ENCODE measurements at places on chromosomes 16 and 17.
A peak's percentile ranks its signal among the peaks of the same experiment; 100 is the strongest.

DNA sequence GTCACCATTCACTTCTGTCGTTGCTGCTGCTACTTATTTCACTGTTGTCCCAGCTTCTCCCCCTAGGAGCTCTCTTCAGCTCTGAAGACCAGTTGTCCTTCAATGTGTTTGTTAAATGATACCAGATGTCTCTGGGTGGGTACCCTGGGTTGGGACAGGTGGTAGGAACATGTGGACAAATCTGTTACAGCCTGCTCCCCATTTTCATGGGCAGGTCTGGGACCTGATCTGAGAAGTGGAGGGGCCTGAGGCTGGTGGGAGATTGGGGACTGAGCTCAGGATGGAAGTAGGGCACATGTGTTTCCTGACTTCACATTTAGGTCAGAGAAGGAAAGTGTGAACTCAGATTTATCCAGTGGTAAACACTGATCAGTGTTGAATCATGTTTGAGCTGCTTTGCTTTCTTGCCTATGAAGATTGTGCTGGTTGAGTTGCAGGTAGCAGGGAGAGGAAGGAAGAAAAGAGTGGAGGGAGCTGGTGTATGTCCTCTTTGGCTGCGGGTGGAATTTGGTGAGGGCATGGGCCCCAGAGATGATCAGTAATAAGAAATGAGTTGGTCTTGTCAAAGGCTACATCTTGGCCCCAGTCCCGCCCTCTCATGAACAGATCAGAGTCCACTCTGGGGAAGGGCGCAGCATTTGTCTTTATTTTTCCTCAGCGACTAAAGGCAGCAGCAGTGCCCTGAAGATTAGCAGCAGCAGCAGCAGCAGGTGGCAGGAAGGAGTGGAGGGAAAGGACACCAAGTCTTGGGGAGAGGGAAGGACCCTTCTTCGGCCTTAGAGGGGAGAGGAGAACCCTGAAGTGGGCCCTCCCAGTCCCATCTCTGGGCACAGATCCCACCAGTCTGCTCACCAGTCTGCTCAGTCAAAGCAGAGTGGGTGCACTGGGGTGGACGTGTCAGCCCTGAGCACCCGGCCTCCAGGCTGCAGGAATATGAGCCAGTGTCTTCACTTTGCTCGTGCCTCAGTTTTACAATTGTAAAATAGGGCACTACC, 6.1 kb upstream of the EFTUD2 start:
- no peak for DNase-seq

DNA sequence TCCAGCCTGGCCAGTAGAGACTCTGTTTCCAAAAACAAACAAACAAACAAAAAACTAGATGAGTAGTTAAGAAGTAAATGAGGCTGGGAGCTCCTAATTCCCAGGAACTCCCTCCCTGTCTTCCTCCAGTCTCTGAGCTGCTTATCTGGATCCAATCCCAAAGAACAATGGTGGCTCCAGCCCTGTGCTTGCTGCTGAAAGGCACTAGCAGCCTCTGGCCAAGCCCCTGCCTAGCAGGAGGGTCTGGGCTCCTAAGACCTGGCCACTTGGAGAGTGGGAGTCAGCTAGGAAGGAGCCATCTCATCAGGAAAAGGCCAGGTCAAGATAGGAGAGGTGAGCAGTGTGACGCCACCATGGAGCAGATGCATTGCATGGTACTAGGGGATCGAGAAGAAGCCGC, 14.3 kb upstream of the SLC35B1 start:
- no peak for DNase-seq

GRCh38 chr16:85507342-85507741, 105.8 kb upstream of the GSE1 start:
- no peak for DNase-seq

DNA sequence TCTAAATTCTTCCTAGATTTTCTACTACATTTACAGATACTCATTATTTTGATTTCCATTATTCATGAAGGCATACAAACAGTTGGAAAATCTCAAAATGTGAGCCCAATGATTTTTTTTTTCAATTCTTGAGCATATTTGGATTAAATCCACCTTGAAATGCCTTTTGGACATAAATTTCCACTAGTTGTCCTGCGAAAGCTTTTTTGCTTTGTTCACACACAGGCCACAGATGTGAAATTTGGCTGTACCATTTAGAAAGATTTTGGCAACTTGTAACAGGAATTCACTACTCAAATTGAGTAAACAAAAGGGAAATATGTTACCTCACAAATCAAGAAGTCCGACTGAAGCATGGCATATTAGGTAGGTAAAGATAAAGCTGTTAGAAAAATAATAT, 1631.0 kb downstream of the CDH8 start:
- DNase-seq, result no peak

- no peak for DNase-seq
Measured at GRCh38 chr16:49019081-49019633, 262.5 kb downstream of the CBLN1 start.

- DNase-seq, result peak; percentile 83
Measured at GRCh38 chr17:78168242-78168902, at the start of gene SYNGR2. Gene SYNGR2 (plus strand): TSS chr17:78168581. CDS start chr17:78168617, 36 bp downstream.

DNA sequence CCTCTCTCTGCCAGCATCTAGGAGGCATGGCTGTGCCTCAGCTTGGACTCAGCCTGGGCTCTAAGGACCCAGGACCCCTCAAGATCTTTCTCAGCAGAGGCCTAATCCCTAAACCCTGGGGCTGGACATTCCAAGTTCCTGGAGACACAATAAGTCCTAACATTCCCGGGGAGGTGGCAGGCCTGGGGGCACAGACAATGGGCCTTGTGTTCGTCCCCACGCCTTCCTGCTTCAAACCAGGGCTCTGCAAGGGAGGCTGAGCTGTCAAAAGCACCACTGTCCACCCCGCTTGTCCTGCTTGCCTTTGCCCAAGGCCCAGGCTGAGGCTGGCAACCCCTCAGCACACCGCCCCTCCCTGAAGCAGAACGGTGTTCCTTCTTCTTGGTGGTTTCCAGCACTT, 13.7 kb downstream of the SDK2 start:
- no peak for DNase-seq

DNA sequence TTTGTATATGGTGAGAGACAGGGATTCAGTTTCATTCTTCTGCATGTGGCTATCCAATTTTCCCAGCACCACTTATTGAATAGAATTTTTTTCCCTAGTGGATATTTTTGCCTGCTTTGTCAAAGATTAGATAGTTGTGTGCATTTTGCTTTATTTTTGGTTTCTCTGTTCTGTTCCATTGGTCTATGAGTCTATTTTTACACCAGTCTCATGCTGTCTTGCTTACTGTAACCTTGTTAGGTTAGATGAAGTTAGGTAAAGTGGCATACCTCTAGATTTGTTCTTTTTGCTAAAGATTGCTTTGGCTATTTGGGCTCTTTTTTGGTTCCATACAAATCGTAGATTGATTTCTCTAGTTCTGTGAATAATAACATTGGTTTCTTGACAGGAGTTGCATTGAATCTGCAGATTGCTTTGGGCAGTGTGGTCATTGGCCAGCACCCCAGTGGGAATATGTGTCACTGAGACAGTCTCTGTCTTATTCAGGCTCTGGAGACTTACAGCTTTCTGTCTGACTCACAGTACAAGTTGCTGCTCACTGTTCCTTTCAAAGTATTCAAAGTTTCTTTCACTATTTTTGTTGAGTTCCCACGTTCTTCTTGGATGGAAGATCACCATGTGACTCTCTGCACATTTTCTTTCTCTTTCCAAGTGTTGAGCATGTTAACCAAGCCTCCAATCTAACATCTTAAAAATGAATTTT, 709.1 kb downstream of the CDH11 start:
- DNase-seq, result no peak

DNA sequence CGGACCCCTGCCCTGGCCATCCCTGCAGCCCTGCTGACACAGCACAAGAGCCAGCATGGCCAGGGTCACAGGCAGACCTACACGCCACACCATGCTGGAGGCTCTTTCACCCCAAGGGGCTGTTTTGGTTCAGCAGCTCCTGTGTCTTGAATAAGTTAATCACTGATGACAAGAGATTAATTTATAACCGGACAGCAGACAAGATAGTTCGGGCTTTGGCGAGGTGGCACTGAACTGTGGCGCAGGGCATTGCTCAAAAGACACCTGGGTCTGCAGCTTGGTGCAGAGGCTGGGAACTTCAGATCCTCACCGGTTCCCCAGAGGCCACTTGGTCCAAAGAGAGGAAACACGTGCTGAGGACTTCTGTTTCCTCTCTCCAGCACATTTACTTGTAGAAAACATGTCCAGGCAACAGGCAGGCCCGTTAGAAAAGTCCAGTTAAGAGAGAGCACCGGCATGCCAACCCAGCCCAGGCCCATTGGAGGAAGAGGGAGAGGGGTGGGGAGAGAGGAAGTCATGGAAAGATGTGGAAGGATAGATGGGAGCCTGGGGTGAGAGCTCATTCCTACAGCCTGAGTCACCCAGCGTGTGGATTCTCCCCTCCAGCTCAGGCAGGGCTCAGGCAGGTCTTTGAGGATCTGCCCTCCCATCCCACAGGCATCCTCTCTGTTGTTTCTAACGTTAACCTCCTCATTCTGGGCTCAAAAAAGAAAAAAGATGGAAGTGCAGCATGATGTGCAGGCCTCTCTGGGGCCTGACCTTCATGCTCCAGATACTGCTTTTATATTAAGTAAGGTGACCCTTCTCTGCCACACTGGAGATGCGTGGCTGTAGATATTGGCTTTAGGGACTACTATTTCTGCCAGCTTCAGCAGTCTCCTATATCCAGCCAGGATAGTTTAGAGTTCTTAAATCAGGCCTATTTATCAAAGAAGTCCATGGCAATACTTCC, 80.0 kb upstream of the HNF1B start:
- no peak for DNase-seq

GRCh38 chr17:44733753-44734152, 25.0 kb upstream of the ADAM11 start:
- no peak for DNase-seq

DNA sequence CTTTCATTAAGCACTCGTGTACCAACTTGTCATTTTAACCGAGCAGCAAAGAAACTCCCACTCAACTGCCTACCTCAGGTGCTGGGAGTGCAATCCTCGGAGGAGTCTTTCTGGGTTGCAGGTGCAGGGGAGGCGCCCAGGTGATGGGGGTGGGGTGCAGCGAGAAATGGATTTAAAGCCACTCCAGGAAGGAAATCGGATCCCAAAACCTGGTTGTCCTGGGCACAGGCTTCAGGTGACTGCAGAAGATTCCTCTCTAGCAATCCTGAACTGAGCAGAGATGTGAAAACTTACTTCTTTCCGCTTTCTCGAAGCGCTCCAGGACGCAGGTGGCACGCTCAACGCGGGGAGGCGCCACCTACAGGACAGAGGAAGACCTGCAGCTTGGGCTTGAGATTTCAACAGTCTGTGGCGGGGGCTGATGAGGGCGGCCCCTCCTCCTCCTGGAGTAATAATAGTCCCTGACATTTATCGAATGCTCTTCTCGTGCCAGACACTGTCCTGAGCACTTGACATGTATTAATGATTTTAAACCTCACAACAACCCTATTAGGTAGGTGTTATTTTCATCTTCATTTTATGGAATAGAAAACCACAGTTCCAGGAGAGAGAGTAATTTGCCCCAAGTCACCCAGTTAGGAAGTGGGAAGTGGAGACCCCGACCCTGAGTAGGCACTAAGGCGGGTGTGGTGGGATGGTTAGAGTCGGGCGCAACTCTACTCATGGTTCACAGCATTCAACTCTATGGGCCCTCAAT, 27.2 kb upstream of the SKAP1 start:
- peak; percentile 65 for DNase-seq

DNA sequence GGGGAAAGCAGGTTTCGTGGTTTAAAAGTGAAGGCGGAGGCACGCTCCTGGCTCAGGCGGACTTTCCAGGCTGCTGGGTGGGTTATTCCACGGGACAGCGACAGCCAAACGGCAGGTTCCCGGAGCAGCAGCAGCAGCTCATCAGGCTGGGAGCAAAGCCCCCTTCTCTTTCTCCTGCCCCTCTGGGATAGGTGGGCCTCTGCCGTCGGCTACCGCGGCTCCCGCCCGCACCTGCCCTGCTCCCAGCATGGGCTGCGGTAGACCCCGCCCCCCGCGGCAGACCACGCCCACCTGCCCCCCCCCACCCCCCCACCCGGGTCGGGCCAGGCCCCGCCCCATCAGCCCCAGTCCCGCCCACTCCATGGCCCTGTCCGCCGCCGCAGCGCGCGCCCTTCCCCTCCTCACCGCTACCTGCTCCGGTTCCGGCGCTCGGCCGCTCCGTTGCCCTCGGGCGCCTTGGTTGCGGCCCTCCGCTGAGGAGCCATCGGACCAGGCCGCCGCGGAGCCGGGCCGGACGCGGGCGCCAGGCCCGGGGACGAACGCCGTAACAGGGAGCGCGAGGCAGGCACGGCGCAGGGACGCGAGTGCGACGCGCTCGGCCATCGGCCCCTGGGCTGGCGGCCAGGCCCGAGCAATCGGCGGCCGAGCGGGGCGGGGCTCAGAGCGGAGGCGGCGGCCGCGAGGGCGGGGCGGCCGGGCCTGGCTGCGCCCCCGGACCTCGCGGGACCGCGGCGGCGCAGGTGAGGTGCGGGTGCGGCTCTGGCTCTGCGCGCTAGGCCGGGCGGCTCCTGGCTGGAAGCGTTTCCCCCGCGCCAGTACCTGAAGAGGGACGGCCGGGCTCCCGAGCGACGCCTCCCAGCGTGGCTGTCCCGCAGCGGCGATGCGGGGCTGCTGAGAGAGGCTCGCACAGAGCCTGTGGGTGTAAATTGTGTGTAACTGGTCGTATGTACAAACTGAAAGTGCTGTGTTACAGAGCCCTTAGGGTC, at the start of the genes HEXD and OGFOD3:
TSS of gene HEXD (plus strand) at position 347 of the 986 bp plus-strand sequence. CDS start 1,453 bp downstream, outside the sequence.
TSS of gene OGFOD3 (minus strand) at position 586 of the 986 bp plus-strand sequence. CDS start at position 485, 101 bp downstream.
- DNase-seq, result peak; percentile 83

DNA sequence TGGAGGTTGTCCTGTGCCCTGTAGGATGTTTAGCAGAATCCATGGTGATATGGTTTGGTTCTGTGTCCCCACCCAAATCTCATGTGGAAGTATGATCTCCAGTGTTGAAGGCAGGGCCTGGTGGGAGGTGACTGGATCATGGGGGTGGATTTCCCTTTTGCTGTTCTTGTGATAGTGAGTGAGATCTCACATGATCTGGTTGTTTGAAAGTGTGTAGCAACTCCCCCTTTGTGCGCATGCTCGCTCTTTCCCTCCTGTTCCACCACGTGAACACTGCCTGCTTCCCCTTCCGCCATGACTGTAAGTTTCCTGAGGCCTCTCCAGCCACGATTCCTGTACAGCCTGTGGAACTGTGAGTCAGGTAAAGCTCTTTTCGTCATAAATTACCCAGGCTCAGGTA, 61.9 kb downstream of the ARHGAP17 start:
- no peak for DNase-seq

- no peak for DNase-seq
Measured at GRCh38 chr16:88967830-88968588, 9.0 kb downstream of the CBFA2T3 start.

DNA sequence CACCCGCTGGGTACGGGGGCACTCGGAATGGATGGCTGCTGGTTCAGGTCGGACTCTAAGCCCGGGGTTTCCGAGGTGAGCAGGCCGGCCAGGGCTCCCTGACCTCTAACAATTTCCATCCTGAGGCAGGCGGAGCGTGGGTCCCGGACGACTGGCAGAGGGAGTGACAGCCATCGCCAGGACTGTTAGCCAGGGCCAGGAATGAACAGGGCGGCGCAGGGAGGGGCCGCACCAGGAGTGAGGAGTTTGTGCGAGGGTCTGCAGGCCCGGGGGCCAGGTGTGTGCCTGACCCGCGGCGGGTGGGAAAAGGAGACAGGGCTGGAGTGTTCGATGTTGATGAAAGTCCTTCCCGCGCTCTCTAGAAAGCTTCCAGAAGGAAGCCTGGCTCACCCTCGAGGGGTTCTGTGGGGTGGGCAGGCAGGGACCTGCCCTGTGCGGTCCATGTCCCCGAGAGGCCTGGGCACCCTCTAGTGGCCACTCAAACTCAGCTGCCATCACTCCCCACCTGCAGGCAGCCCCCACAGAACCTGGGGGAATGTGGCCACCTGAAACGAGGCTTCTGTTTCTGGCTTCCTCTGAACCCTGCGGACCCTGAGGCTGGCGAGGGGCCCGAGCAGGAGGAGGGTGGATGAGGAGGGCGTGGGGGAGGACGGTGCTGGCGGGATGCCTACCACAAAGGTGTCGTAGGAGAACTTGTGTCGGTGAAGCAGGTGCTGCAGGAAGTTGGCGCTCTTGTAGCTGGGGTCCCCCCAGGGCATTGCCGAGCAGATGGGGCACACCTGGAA, 8.2 kb downstream of the RNF166 start:
- DNase-seq, result no peak
